ENCODE measurements at places on chromosomes 6 and 20.

DNA sequence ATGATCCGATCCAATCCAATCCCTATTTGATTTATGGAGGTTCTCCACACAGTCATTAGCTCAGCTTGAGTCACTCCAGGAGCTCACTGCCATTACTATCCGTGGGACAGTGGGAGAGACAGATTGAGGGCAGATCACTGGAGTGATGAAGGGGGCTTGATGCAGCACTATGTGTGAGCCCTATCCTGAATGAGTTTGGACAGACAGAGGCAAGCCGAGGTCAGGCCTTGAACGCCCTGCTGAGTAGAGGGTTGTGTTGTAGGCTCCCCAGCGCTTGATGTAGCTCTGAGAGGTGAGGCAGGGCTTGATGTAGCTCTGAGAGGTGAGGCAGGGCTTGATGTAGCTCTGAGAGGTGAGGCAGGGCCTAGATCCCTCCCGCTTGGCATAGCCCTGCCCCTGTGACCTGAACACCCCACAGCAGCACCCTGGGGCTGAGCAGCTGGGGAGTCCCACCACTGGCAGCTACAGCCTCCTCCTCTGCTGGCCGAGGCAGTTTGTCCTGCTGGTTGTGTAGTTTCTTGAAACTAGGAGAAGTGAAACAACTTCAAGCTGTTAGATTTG is 58.7 kb downstream of the ZFAND3 start:
- DNase-seq: no peak

GRCh38 chr6:102126488-102126887 is 733.0 kb downstream of the GRIK2 start:
- DNase-seq: no peak

DNA sequence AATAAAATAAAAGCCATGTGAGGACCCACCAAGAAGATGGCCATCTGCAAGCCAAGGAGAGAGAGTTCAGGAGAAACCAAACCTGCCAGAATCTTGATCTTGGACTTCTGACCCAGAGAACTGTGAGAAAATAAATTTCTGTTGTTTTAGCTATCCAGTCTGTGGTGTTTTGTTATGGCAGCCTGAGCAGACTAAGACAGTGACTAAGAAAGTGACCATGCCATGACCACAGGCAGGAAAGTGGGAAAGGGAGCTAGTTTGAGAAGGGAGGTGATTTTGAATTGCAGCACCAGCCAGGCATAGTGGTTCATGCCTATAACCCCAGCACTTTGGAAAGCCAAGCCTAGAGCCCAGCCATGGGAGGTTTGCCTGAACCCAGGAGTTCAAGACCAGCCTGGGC is 21.9 kb upstream of the C6orf62 start:
- no peak for DNase-seq

DNA sequence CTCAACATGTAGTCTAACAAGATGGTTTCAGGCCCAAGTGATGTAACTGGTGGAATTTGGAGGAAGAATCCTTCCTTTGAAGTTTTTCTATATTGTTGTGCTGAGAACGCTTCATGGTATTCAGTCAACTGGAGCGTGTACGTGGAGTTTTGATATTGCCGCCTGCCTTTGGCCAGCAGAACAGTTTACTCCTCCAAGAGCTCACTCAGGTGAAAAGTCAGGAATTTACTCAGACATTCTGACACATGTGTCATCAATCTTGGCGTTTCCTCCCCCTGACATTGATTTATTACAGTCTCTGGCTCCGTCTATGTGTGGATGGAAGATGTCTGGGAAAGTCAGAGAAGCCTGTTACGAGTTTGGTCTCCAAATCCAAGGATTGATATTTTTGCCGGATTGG is 19.0 kb upstream of the TGM2 start:
- no peak for DNase-seq

DNA sequence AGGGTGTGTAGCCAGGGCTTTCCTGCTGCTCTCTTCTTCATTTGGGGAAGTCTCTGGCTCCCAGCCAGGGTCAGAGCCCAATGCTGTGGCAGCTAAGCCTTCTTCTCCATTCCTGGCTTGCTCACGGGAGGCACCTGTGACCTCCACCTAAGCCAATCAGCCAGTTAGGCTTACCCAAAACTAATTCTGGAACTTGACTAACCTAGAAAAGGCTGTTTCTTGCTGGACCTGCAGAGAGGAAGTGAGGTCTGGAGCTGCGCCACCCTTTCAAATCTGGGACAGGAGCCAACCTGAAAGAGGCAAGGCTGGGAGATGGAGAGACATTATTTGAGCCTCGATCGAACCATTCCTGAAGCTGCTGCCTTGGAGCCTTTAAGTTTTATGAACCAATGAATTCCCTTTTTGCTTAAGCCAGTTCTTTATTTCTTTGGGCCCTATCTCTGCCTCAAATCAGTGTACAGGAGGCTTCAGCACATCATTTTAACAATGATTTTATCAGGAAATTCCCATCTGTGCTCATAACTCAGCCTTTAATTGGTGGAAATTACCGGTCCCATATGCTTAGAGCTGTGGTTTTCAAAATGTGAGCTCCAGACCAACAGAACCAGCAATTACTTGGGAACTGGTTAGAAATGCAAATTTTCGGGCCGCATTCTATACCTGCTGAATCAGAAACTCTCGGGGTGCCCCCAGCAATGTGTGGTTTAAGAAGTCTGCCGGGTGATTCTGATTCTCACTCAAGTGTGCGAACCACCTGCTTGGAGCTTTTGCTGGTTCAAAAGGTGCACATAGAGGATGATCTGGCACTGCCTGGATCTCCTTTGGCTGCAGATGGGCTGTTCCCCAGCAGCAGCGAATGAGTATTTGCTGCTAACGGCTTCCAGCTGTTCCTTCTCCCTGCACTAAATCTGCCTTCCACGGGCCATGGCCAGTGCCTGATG is 97.4 kb upstream of the RNF24 start:
- no peak for DNase-seq

- peak; percentile 49 for DNase-seq
Observed at GRCh38 chr6:142207265-142207877, 60.3 kb downstream of the VTA1 start.

GRCh38 chr6:151452750-151453427 is 963 bp upstream of the RMND1 start:
- no peak for DNase-seq

- DNase-seq: no peak
Observed at GRCh38 chr20:25040438-25040831, 17.5 kb downstream of the ACSS1 start.

DNA sequence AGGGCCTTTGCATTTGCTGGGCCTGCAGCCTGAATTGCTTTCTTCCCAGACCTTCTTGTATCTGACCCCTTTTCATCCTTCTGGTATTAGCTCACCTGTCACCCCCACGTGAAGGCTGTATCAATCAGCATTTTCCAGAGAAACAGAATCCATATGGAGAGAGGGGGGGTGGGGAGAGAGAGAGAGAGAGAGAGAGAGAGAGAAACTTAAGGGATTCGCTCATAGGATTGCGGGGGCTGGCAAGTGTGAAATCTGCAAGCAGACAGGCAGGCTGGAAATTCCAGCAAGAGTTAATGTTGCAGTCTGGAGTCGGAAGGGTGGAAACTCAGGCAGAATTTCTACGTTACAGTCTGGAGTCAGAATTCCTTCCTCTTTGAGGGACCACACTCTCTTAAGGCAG is 410.7 kb upstream of the SULF2 start:
- no peak for DNase-seq

GRCh38 chr6:151136141-151136755 is 103.5 kb upstream of the AKAP12 start:
- DNase-seq: no peak

DNA sequence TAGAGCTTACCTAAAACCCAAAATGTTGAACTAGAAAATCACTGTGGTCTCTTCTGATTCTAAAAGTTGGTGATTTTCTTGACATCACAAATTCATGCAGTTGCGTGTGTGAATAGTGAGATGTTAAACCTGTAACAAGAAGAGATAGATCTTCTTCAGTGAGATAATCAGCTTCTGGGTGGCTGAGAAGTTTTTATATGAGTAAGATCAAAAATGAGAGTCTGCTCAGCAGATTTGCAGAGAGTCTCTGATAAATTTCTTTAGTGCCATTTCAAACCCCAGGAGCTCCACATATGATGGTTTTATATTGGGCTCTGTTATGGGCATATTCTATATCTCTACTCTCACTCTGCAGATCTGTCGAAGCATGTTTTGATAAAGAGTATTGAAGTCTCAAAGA is 185.4 kb downstream of the ZFAND3 start:
- DNase-seq: no peak

DNA sequence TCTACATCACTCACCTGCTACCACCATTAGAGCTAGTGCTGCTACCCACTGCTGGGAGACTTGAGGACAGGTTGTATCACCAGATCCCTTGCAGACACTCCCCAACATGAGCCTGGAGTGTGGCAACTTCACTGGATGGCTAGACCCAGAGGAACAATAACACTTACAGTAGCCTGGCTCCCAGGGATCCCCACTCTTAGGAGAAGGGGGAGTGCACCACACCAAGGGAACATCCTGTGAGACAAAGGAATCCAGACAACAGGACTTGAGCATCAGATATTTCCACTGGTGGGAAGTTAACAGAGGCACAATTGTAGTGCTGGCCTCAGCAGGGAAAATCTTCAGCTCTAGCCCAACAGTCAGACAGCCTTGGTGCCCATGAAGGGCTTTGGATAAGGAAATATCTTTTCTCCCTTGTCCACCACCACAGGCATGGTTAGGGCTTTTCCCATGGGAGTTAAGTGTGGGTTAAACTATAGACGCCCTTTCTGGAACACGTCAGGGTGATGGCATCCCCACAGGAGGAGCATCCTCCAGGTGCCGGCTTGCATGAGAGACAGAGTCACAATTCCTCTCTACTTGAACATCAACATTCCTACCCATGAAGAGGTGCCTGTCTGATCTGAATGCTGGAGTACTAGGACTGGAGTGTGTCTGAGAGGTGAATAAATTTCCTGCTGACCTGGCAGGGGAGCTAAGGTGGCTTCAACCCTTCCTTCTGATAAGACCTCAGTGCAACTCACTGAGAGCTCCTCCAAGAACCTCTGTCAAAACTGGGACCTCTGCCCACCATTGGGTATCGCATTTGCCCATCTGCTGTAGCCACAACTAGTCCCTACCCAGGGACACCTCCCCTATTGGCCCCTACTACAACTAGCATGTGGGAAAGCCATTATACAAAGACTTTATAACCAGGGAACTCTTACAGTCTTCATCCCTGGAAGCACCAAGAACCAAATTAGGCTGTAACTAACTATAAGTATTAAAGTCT is 55.4 kb upstream of the SIRPG start:
- DNase-seq: no peak

DNA sequence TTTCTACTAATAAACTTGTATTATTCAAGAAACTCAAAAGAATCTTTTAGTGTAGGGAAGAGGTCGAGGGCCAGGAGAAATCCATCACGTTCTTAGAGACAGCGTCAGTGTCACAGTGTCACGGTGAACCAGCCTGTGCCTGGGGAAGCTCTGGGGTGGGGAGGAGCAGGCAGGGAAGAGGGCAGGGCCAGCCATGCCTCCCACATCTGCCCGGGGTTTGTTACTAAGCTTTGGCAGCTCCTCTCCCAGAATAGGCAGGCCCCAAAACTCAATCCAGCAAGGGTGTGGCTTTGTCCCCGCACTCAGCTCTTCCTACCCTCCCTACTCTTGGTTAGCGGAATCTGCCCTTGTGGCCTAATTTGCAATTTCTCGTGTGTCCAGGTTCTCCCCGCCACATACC is 72.9 kb downstream of the TCP11 start:
- DNase-seq: no peak

DNA sequence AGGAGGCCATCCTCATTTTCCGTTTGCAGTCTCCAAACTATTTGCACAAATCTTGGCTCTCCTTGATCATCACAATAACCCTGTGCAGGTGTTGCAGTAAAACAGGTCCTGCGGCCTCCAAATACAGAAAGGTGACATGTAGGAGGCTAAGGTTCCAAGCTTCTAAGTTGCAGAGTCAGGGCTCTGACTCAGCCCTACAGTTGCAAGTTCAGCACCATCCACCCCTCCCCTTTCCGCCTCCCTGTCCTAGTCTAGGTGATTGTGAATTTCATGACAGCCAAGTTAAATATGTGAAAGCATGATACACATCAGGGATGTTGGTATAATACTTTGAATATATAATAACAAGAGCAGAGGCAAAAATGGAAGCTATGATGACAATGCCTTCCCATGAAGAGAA is 317.3 kb upstream of the CDH4 start:
- no peak for DNase-seq

DNA sequence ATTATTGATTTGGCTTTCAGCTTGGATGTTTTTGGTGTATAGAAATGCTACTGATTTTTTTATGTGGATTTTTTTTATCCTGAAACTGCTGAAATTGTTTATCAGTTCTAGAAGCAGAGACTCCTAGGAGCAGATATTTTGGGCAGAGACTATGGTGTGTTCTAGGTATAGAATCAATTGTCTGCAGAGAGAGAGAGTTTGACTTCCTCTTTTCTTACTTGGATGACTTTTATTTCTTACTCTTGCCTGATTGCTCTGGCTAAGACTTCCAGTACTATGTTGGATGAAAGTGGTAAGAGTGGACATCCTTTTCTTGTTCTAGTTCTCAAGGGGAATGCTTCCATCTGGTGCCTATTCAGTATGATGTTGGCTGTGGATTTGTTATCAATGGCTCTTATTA is 370.6 kb downstream of the PHF3 start:
- no peak for DNase-seq

DNA sequence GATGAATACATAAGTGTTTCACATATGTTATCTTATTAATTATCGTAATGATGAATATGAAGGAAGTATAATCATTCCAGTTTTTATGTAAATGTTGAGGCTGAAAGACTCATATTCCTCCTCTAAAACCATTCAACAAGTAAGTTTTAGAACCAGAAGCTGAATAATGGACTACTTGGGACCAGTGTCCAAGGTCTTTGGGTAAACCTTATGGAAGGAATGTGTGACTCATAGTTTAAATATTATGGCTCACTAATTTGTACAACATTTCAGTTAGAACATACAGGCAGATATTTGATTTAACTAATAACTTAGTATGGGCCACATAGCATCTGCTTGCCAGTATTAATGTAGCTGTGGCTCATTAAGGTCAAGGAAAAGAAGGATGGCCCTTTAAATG is 209.6 kb downstream of the TFAP2B start:
- DNase-seq: no peak

DNA sequence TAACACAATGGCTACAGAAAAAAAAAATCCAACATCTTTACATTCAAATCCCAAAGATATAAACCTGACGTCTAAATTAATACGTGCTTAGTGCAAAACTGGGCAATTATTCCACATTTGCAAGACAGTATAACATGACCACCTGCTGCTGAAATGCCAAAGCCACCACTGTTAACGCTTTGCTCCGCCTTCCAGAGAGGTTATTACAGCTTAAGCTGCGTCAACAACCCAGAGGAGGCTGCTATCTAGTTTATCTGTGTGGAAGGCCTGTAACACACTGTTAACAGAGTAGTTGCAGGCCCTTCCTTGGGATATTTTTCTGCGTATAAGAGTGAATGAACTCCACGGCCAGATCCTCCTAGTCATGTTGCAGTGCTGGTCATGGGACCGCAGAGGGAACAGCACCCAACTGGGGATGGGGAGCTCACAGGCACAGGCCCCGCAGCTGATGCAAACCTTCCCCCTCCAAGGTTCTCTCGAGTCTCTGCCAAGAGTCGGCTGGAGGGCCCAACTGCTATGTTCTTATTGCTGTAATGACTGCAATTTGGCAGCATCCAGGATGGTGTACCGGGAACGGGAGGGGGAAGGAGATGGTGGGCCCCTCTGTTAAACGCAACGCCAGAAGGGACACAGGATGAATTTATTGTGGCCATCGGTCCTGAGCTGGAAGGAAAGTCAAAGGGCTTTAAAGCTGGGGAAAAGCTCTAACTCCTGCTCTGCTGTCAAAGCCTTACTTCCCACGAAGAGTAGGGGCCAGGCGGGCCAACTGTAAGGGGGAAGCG is 993 bp upstream of the NCOA7 start:
- DNase-seq: peak; percentile 34

- DNase-seq: no peak
Observed at GRCh38 chr6:63609231-63609630, 26.4 kb upstream of the PHF3 start.

Data from CD4-positive, alpha-beta T cell treated with Interleukin-2 at 100 ng/mL for 4 hours (primary cell).